ENCODE measurements at places on chromosomes 7 and 10.
A peak's percentile ranks its signal among the peaks of the same experiment; 100 is the strongest.

DNA sequence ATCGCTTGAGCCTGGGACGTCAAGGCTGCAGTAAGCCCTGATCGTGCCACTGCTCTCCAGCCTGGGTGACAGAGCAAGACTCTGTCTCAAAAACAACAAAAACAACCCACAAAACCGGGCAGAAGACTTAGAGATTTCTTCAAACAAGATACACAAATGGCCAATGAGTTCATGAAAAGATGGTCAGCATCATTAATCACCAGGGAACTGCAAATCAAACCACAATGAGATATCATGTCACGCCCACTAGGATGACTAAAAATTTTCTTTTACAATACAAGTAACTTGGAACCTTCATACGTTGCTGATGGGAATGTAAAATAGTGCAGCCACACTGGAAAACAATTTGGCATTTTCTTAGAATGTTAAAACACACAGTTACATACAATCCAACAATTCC, 77.3 kb upstream of the GRID1 start:
- no peak for DNase-seq

DNA sequence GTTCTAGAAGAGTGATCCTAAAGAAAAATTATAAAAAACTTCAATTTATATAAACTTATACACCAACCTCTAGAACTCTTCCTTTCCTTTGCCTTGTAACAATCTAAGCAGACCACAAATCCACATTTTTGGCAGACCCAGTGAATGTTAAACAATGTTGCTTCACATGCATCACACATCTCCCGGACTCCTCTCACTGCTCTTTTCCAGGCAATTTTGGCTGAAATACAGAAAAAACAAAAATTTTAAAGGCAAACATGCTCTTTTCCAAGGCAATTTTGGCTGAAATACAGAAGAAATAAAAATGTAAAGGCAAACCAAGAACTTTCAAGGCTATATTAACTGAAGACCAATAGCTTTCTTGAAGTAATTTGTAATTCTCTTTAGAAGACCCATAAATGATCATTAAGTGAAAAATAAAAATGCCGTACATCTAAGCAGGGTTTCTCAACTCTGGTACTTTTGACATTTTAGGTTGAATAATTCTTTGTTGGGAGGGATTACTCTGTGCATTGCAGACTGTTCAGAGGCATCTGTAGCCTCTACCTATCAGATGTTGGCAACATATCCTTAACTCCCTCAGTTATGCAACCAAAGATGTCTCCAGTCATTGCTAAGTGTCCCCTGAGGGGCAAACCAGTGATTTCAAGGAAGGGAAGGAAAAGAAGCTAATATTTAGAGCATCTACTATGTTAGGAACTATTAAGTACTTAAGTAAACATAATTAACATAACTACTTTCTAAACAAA, 64.4 kb downstream of the NRBF2 start:
- no peak for DNase-seq

- DNase-seq, result no peak
Measured at GRCh38 chr7:10913457-10913856, 60.2 kb upstream of the PHF14 start.

DNA sequence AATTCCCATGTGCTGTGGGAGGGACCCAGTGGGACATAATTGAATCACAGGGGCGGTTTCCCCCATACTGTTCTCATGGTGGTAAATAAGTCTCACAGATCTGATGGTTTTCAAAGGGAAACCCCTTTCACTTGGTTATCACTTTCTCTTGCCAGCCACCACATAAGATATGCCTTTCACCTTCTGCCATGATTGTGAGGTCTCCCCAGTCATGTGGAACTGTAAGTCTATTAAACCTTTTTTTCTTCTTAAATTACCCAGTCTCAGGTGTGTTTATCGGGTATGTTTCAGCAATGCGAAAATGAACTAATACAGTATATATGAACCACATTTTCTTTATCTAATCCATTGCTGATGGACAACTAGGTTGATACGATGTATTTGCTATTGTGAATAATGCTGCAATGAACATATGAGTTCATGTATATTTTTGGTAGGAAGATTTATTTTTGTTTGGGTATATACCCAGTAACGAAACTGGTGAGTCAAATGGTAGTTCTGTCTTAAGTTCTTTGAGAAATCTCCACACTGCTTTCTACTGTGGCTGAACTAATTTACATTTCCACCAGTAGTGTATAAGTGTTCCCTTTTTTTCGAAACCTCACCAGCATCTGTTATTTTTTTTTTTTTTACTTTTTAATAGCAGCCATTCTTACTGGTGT, 70.0 kb upstream of the HGF start:
- no peak for DNase-seq

- DNase-seq, result peak; percentile 65
Measured at GRCh38 chr7:122886357-122887081, at the start of gene CADPS2. Gene CADPS2 (minus strand): TSS chr7:122886460. CDS start chr7:122886337, 123 bp downstream.

DNA sequence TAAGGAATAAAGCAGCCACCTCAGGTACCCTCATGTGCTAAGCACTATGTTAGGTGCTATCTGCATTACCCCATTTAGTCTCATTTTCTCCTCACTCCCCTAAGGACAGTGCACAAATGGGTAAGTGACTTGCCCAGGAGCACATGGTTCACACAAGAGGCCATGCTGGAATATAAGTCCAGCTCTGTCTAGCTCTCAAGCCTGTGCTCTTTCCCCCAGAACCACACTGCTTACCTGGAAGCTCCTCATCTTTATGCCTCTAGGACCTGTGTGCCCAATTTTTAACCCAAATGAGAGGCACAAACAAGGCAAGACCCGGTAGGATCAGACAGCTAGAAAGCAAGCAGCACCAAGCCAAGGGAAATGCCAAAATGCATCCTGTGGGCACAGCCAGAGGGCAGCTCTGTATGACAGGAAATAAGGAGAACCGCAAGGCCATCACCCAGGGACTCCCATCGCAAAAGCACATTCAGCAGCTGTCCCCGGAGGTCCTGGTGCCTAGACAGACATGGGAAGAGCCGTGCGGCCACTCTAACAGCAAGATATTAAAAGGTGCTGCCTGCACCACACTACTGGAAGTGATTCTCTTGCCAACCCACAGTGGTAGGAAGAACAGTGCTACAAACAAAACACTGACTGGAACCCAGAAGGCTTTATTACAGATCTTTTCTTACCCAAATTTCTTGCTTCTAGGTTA, 88.1 kb downstream of the GSAP start:
- DNase-seq, result no peak

DNA sequence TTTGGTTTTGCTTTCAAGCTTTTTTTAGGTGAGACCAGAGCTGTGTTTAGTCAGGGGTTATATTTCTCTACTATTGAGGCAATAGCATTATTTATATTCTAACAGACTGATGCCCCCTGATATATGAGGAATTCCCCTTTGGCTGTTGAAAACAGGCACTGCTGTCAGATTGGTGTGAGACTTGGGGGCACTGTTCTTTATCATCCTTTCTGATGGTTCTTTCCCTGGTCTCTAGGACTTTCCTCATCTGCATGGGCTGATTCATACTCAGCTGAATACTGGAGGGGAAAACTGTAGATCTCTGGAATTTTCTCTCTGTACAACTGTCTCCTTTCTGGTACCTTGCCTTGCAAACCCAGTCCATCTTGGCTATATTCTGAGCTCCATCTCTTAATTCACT, 10.0 kb upstream of the ICA1 start:
- DNase-seq, result no peak

DNA sequence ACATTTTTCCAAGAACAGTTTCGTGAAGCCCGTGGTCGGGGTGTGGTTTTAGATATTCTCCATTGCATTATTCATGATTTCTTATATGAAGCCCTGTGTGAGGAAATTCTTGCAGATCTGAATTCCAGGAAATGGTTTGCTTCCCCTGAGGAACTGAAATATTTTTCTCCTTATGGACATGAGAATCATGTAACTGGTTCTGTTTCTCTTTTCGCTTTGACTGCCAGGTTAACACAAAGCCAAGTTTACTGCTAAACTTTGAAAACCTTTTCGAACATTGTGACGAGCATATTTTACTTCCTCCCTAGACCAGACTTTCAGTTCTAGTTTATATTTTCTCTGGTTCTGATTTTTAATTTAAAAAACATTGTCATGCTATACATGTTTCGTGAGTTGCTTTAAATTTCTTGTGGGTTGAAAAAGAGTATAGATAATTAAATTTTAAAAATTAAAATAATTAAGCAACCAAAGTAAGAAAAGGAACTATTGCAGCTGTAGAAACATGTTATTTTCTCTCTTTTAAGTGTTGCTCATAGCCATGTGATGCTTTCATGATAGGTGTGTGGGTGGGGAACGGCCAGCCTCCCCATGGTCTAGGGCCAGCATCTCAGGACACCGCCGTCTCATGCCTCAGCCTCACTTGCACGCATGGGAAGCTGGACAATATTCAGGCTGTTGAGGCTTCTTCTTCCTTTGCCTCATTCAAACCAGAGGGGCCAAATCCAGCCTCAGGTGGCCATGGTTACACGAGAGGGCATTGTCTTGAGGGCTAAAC, 97.1 kb downstream of the CREB5 start:
- DNase-seq, result no peak

DNA sequence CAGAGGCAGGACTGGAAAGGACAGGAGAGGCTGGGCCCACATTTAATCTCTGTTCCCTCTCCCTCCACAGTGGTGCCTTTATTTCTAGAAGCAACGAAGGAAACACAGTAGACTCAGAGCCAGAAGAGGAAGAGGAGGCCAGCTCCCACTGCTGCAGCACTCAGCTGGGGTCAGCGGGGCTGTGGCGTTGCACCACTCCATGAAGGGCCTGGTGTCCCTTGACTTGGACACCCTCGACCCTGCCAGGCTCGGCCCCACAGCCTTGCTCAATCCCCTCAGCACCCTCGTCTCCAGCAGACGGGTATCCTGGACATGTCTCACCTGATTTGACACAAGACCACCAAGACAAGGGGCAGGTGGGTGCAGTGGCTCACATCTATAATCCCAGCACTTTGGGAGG, 38.8 kb downstream of the PRKAG2 start:
- DNase-seq, result no peak

DNA sequence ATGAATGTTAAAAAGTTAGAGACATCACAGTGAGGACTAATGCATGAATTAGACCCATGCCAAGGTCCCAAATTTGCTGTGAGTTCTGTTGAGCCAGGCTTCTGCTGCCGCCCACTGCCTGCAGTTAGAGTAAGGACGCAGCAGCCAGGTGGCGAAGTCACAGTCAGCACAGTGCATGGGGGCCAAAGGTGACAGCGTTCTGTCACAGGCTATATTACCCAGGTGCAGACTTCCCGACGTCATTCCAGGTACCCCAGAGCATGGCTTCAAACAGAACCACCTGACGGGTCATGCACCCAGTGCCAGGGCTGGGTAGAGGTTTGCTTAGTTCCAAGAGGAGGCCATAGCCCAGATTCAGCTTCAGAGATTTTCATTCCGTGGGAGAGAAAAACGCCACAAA, 33.9 kb upstream of the HMX3 start:
- DNase-seq, result no peak

GRCh38 chr7:47520406-47520805, 61.5 kb downstream of the TNS3 start:
- no peak for DNase-seq

GRCh38 chr7:98321301-98321700, 39.8 kb downstream of the BRI3 start:
- no peak for DNase-seq

DNA sequence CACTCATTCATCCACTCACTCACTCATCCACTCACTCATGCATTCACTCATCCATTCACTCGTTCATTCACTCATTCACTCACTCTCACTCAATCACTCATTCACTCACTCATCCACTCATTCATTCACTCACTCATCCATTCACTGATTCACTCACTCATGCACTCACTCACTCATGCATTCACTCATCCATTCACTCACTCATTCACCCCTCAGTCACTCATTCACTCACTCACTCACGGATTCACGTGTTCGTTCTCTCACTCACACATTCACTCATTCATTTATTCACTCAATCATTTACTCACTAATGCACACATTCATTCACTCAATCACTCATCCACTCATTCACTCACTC, 73.4 kb downstream of the CARD11 start:
- DNase-seq, result no peak

- no peak for DNase-seq
Measured at GRCh38 chr10:3111621-3112163, 44.3 kb downstream of the PFKP start.

DNA sequence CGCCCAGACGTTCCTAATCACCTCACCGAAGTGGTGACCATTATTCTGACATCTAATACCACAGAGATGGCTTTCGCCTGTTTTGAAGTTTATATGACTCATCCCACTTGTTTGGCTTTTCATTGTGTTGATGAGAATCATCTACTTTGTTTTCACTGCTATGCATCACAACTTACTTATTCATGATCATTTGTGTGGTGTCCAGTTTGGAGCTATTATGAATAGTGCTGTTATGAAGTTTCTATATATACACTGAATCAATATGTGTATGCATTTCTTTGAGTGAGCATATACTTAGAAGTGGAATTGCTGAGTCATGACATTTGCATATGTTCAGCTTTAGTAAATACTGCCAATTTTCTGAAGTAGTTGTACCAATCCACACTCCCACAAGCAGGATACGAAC, 38.6 kb upstream of the TNKS2 start:
- no peak for DNase-seq

DNA sequence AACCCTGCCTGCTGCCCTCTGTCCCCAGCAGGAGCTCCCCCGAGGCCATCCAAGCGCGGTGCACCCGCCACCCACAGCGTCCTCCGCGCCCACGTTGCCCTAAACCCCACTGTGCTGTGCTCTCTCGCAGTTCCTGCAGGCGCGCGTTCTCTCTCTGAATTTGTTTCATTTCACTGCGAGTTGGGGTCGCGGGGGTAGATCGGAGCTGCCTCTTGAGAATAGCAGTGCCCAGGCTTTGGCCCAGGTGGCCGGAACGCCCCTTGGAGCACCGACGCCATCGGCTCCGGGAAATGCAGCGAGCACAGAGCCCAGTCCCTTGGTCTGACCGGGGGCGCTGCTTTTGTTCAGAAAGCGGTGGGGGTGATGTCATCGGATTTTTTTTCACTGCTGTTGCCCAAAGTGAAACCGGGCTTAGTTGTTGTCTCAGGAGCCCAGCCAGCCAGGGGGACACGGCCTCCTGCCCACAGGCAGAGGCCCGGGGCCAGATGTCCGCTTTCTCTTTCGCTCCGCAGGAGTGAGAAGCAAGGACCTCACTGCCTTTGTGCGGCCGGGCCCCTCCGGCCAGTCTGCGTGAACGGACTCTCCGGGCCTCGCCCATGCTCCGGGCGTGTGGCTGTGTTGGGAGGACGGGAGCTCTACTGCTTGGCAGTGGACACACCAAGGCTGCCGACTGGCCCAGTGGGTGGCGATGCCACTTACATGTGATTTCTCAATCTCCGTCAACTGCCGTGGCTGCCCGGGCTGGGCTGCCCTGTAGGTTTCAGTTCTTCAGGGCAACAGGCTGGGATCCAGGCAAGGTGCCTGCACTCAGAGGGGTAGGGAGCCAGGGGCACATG, 43.1 kb downstream of the FOXK1 start:
- peak; percentile 68 for DNase-seq

GRCh38 chr7:151869968-151870918, 6.7 kb downstream of the PRKAG2 start:
- no peak for DNase-seq

- DNase-seq, result no peak
Measured at GRCh38 chr10:28426392-28427159, 106.3 kb upstream of the WAC start.

DNA sequence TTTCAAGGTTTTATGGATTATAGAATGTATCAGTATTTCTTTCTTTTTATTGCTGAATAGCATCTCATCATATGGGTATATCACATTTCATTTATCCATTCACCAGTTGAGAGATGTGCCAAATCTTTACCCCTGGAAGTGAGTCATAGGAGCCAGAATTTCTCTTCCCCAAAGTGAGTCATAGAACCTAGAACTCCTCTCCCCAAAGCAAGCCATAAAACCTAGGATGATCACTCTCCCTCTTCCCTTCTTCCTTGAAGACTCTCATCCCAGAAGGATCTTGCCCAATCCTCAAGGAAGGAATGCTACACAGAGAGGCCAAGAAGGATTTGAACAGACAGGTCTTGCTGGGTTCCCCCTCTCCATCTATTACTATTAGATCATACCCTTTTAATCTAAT, 199.9 kb downstream of the EVX1 start:
- DNase-seq, result no peak

Measured in head of caudate nucleus (tissue), 42 donors.